ENCODE measurements at places on chromosomes 3 and 15.

- DNase-seq: no peak
Measured at GRCh38 chr3:50003824-50004223, 63.9 kb downstream of the RBM6 start.

- no peak for DNase-seq
Measured at GRCh38 chr3:45792036-45792435, 4.3 kb downstream of the SLC6A20 start.

- no peak for DNase-seq
Measured at GRCh38 chr15:79002581-79002980, 57.7 kb upstream of the CTSH start.

DNA sequence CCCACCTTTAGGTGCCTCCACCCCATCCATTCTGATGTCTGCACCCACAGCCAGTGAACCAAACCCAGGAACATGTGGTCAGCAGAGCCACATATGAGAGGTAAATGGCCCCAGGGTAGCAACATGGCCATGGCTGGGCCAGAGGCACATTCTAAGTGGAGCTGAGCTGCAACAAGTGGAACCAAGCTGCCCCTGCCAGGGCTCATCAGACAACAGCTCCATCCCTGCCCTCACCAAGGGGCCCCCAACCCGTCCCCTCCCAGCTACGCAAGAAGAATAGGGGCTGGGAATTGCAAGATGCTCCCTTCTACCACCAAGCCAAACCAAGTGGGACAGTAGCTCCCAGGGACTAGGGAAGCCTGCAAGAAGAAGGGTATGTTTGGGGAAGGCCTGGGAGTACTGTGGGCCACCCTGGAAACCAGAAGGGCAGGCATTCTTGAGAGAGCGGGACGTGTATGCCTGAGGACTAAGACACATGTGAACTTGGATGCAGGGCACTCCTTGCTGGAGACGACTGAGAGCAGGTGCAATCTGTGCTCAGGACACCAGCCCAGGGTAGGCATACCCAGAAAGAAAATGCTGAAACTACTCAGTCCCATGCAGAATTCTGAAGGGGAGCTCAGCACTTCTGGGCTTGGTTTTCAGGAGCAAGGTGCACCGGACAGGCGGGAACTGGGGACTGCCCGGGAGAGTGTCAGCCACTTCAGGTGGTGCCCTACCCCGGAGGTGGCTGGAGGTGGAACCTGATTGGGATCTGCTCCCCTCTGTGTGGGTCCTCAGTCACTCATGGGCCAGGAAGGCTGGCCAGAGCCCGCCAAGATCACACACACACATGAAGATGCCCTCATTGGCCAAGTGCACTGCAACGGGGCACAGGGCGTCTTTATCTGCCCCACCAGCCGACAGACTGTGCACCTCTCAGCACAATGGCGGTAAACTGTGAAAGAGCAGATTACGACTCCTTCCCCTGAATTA is 9.5 kb downstream of the MYL3 start:
- no peak for DNase-seq

DNA sequence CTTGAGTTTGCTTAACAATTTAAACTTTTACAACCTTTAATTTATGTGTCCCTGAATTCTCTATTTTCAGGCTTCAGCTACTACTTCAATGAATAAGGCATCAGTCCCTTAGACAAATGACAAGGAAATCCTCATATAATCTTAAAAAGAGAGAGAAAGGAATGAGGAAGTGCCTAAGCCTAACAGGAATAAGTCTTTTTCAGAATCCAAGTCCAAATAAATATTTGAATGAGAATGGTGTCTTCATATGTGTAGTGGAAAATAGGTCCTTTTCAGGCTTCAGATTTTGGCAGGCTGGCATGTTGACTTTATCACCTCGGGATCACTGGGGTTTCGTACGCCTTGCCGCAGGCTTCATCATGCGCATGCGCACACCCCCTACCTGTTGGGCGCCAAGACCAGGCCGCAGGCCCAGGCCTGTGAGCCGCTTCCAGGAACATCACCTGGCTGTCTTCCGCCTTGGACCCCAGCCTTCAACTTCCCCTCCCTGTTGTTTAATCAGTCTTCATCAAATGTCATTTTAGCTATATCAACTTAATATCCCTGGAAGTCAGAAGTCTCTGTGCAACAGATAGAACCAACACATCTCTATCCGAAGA is 334.5 kb downstream of the SOX2 start:
- no peak for DNase-seq

GRCh38 chr3:42841332-42841731 is 32.1 kb downstream of the ACKR2 start:
- DNase-seq: no peak

DNA sequence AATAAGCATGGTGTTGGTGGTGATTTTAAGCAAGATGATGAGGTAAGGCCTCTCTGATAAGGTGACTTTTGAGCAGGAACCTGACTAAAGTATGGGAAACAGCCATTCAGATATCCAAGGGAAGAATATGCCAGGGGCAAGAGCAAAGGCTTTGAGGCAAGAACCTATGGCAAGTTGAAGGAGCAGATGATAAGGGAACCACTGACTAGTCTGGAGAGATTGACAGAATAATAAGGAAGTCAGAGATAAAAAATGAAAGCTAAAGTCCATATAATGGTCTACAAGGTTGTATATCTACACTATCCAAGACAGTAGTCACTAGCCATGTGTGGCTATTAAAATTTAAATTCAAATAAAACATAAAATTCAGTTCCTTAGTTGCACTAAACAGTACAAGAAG is 2.5 kb upstream of the C3orf38 start:
- DNase-seq: no peak

Measured in ELF-1 (cell line).